Erythroblast (primary cell): ENCODE measurements at places on chromosomes 16 and 17.

GRCh38 chr17:17752089-17752820 is 71.0 kb downstream of the RAI1 start:
- DNase-seq = peak; percentile 97

- peak; percentile 36 for DNase-seq
Measured at GRCh38 chr16:25264597-25264996, 7.0 kb upstream of the ZKSCAN2 start.

DNA sequence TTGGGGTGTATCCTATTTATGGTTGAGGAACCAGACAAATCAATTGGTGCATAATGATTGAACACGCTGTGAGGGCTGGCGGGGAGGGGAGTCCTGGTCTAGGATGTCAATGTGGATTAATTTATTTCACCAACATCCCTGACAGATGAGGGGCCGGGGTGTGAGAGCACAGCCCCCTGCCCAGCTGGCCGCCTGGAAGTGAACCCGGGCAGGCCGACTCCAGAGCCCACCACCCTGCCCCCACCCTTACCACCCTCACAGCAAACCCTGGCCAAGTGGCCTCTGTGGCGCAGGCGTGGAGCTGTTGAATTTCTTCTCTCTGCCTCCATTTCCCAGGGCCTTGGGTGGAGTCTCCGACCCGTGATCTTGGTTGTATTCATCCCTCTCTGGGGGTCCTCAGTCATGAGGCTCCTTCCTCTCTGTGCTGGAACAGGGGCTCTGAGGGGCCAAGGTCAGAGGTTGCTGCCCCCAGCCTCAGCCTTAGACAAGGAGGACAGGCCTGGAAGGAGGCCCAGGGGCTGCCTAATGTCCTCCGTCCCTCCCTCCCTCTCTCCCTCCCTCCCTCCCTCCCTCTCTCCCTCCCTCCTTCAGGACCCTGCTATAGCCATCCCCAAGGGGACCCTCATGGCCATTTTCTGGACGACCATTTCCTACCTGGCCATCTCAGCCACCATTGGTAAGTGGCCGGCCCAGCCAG is 12.6 kb downstream of the SLC12A3 start:
- no peak for DNase-seq

GRCh38 chr17:33561569-33562334 is 268.7 kb upstream of the ASIC2 start:
- DNase-seq = no peak

DNA sequence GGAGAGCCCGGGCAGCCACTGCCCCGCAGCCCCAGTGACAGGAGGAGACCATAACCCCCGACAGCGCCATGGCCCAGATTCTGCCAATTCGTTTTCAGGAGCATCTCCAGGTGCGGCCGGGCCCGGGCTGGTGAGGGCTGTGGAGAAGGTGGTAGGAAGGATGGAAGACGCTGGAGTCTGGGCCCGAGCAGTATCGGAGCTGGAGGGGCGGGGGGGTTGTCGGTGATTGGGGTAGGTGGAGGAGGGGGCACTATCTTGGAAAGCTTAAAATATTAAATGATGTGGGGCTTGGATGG is 317 bp downstream of the CLTC start:
- DNase-seq = no peak
